ENCODE measurements at places on chromosomes 3 and 15. TPM values are rescaled to one million over a fixed set of nuclear protein-coding genes. Genes with fewer than 3 reads are reported as not detected.
A peak's percentile ranks its signal among the peaks of the same experiment; 100 is the strongest.

- peak; percentile 72 for DNase-seq
Measured at GRCh38 chr15:65032801-65033537, 3.5 kb upstream of the MTFMT start.

DNA sequence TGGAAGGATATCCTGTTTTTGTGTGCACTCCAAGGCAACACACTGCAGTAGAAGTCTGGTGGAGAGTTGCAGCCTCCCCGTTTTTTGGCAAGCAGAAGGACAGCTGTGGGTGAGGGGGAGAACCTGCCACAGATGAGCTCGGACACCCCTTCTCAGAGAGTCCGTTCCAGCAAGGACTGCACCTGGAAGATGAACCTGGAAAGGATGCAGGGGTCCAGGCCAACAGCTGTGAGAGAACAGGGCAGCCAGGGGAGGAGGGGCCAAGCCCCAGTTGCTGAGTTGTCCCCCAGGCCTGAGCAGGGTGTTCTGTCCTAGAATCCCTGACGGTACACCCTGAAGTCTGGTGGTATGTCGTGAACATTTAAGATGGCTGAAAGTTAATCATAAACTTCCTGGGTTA is 30.2 kb downstream of the ZXDC start:
- DNase-seq = no peak

- no peak for DNase-seq
Measured at GRCh38 chr3:63061449-63061848, 186.2 kb upstream of the CADPS start.

DNA sequence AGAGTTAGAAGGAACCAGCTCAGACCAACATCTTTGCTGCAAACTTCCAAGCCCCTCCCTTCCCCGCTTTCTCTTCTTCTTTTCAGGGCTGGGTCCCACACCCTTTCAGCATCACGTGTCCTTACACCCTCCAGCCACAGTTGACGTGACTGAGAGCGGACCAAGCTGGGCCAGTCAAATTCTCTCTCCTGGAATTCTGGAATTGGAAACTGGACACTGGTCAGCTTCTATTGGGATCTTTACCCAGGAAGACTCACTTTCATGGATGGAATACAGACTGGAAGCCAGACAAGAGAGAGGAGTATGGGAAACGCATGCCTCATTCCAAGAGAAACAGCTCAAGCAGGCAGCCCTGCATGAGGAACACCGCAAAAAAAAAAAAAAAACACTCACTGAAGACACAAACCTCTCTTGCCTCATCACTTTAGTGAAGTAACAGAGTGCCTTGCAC is 12.4 kb upstream of the TPM1 start:
- DNase-seq = no peak

GRCh38 chr3:123376451-123377242 is 72.2 kb downstream of the ADCY5 start:
- no peak for DNase-seq

GRCh38 chr3:38332201-38332600 is 14.4 kb upstream of the XYLB start:
- DNase-seq = no peak

DNA sequence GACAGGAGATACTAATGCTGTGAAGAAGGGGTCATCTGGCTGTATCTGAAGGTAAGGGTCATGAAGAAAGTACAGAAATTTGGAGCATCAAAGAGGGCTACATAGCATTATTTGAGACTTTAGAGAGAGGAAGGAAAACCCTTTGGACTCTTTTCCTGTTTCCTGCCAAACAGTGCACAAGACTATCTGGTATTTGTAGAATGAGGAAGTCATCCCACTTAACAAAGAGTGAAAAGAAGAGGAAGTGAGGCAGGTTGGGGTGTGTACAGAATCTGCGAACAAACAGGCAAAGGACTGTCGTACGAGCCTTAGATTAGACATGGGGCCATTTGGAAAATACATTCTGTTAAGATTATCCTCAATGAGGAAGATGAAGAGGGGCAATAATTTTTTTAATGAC is 546.8 kb upstream of the EPHA6 start:
- DNase-seq = no peak

Gene CCDC39
- 0.09 TPM for total RNA-seq

Gene MESP1
- total RNA-seq = 8.5 TPM

Gene TMCO5A
- not detected for total RNA-seq

Gene RBMS3
- total RNA-seq = 4.6 TPM

Measured in mucosa of descending colon (tissue), 3 donors.